ENCODE measurements at places on chromosomes 6 and 20.

GRCh38 chr6:17615794-17616193 is 15.7 kb downstream of the FAM8A1 start:
- no peak for DNase-seq

DNA sequence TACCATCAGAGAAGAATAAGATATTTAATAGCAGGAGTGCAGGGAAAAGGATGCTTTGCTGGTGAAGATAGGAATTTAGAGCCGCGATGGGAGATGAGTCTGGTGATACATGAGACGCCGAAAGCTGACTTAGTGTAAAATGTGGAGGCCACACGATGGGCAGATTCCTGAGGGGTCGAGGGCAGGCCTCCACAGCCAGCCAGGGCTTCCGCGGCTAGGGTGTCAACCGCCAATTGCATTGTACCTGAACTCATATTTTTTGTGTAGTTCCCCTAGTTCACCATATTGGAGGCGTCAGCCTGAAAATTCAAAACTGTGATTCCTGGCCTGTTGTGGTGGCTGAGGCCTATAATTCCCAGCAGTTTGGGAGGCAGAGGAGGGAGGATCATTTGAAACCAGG is 8.5 kb downstream of the ETV7 start:
- DNase-seq = no peak

DNA sequence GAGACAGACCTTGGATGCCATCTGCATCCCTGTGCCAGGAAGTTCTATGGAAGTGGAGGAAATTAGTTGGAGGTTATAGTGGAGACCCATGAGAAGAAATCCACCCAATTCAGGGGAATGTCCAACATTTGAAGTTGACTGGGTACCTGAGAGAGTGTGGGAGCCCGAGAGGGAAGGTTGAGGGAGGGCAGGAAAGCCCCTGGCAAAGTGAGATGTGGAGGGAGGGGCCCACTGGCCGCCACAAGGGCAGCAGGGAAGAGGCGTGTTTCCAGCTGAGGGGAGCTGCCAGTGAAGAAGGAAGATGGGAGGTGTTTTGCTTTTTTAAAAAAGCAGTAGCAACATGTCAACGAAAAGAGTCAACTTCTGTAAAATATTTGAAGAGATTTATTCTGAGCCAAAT is 16.3 kb upstream of the SERPINB9 start:
- DNase-seq = no peak

DNA sequence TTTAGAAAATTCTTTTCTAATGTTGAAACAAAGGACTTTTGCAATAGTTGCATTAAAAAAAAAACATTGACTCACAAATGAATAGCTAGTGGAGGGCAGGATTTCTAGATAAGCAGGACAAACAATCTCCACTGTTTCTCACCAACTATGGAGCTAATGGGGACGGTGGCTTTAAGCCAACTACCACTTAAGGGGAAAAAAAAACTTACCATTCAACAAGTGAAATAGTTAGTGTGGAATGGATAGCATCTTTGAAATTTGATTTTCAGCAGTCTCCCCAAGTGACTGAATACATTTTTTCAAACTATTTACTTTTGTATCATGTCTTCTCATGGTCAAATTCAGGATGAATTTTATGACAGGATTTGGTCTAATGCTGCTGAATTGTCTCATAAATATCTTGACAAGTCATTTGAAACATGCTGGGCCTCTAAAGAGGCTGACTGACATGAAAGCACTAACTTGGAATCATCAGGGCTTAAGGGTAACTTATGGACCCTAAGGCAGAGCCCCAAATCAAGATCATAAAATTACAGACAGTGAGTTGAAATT is 100.5 kb downstream of the EYA4 start:
- DNase-seq = no peak

GRCh38 chr20:35344354-35344837 is 52.2 kb upstream of the FAM83C start:
- no peak for DNase-seq

- DNase-seq = no peak
These were observed 61.4 kb downstream of the DAAM2 start for GRCh38 chr6:39853604-39854003.

GRCh38 chr20:25316506-25317190 is 68.8 kb downstream of the PYGB start:
- peak; percentile 7 for DNase-seq

DNA sequence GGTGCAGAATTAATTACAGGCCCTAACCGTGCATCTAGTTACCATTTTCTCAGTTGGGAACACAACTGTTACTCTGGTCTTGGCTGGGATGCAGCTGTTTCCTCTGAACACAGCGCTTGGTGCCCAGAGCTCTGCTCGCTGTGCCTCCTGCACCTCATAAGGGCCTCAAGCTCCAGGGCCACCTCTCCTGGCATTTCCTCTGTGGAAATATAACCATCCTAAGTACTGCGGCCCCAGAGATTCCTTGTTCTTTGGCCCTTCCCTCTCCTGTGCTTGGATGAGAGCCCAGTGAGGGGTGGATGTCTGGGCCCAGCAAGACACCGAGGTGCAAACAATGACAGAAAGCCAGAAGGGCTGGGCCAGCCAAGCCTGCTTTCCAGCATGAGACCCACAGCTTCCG is 169.9 kb upstream of the CST7 start:
- no peak for DNase-seq

GRCh38 chr6:22141241-22141745 is 155.5 kb downstream of the PRL start:
- no peak for DNase-seq

GRCh38 chr6:75210885-75211739 is 5.3 kb upstream of the COL12A1 start:
- no peak for DNase-seq

DNA sequence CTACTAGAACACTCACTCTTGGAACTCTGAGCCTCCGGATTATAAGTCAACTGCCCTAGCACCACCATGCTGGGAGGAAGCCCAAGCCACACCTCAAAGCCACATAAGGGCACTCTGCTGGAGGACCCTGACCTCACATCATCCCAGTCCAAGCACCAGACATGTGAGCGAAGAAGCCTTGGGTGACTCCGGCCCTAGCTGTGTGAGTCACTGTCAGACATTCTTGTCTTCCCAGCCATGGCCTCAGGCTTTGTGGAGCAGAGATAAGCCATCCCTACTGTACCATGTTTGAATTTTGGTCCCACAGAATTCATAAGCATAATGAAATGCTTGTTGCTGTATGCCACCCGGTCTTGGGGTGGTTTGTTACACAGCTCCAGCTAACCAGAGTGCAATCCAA is 247.7 kb downstream of the SOD2 start:
- DNase-seq = no peak

DNA sequence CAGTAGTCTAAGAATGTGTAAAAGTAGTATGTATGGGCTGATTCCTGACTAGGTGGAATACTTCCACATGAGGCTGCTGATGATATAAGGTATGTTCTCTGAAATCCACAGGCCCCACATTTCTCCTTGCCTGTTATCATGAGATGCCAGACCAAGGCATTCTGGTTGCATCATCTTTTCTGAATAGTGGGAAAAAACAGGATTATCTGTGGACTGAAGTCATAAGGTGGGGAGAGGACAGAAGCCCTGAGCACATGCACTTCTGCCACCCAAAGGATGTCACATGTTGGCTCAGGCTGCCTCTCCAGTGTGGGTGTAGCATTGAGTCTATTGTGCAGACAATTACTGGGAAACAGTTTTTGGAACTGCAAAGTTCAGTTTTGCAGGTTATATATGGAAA is 184.5 kb upstream of the RAB32 start:
- no peak for DNase-seq

DNA sequence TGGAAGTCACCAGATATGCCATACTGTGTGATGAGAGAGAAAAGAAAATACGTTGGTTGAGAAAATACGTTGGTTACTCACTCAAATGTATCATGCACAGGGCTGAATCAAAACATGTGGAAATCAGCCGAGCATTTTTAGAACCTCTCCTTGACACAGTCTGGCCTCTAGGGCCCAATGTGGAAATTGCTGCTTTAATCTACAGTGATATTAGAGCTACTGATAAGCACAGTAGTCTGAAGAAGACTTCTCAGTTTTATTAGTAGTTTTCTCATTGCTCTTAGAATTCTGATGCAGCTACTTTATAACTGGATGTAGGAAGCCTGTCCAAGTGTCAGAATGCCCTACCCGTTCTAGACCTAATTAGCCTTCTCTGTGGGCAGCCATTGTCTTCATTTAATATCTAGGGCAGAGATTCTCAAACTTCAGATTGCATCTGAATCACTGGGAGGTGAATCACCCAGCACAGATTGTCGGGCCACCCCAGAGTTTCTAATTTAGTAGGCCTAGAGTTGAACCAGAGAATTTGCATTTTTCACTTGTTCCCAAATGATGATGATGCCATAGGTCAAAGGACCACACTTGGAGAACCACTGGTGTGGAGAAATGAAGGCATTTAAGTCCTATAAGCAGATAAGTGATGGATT is 229.1 kb downstream of the PLCB1 start:
- DNase-seq = peak; percentile 27

DNA sequence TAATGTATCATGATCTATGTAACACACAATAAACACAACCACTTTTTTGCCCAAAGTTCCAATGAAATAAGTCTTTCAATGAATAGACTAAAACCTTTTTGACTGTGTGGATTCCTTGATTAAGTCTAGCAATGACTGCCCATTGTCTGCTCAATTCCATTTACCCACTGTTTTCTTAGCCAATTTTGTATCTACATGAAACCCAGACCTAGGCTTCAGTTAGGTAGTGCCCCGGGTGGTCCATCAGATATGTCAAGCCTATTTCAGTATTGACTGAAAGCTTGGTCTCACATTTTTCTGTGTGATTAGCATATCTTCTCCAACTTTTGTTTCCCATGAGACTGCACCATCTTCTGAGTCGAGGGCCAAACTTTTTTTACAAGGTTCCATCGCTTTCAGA is 615.0 kb downstream of the C6orf118 start:
- DNase-seq = no peak

- no peak for DNase-seq
These were observed 39.7 kb upstream of the TMEM170B start for GRCh38 chr6:11497881-11498280.

DNA sequence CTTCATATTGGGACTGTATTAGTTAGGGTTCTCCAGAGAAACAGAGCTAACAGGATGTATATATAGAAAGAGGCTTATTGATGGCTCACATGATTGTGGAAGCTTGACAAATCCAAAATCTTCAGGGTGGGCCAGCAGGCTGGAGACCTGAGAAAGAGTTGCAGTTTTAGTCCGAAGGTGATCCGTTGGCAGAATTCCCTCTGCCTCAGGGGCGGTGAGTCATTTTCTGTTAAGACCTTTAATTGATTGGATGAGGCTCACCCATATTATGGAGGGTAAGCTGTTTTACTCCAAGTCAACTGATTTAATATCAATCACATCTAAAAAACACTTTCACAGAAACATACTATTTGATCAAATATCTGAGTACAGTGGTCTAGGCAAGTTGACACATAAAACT is 113.6 kb downstream of the FLRT3 start:
- DNase-seq = no peak

GRCh38 chr6:134550604-134551003 is 232.7 kb upstream of the SGK1 start:
- DNase-seq = no peak

DNA sequence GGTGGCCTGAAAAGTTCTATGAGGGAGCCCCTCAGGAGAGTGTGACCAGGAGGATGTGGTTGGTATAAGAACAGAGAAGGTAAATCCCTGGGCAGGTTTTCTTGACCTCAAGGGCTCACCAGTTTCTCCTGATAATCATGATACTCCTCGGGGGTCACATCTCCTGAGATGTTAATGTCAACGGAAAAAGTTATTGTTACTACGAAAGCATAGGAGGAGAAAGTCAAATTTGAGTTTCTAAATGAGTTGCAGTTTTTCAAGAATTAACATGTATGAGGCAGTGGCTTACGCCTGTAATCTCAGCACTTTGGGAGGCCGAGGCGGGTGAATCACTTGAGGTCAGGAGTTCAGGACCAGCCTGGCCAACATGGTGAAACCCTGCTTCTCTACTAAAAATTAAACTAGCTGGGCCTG is 23.4 kb downstream of the MGME1 start:
- peak; percentile 75 for DNase-seq
